ENCODE measurements at places on chromosomes 5 and 9.
A peak's percentile ranks its signal among the peaks of the same experiment; 100 is the strongest.

- peak; percentile 77 for DNase-seq
Measured at GRCh38 chr9:214648-215493, at the start of gene DOCK8. Gene DOCK8, plus strand, starts transcription at chr9:214865. Its CDS starts 112 bp downstream, at chr9:214977.

DNA sequence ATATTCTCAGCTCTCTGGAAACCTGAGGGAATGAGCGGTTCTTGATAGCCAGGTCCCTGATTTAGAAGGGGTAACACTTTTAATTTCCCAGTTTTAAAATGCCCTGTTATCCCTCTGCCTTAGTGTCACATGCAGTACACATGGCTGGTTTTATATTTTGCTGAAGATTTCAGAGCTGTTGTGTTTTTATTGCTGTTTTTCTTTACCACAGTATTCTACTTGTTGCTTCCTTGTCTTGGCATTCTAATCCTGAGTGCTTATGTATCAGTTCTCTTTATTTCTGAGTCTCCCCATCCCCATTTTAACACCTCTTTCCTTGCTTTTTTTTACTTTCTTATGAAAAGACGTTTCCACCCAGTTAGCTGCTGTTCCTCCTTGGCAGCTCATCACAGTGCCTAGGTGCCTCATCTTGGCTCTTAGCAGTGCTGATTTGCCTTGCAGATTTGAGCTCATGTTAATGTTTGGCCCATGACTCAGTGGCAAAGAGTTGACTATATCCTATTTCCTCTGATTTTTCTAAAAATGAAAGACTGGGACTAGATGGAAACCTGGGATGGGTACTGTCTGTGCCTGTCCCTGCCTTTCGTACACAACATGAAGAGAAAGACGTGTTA lies 3.7 kb downstream of the MTRR start:
- DNase-seq: no peak

DNA sequence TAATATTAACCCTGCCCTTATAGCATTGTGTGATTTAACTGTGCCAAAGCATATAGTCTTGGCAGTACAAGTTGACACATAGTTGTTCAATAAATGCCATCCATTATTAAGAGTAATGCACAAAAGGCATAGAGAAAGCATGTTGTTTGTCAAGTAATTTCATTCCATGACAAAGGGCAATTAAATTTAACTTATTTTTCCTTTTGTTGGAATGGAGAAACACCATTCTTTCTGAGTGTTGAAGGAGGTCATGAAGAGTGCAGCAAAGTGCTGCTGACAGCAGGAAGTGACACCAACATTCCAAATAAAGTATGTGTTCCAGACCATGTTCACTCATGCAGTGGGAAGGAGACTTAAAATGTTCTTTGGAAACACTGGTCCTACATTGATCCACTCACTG lies 29.1 kb downstream of the ANKDD1B start:
- DNase-seq: no peak

- DNase-seq: no peak
Measured at GRCh38 chr9:91026266-91026665, 224.6 kb downstream of the SYK start.

DNA sequence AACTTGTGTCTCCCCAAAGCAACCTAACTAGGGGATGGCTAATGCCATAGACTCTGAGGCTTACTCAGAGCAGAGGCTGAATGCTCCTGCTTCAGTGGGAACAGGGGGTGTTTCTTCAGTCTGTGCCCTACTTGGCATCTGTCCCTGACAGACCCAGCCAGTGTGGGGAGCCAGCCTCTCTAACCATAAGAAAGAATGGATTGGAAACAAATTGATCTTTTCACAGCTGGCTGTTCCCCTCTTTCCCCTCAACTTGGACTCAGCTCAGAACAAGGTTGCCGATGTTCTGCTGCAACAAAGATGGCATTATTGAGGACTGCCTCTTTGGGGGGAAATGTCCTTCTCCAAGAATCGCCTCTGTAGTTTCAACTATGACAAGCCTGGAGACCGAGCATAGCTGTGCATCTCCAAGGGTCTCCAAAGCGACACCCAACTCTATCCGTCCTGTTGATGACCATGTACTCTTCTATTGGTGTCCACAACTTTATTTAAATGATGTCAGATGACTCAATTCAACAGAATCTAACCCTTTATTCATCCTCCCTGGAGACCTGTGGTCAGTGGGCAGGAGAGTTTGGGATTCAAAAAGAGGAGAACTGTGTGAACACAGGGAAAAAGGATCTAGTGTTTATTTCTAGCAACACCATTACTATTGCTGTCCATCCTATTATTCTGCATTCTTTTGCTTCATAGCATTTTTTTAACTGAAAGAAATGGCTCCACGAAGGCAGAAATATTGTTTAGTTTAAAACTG lies 24.7 kb upstream of the TNC start:
- DNase-seq: no peak

DNA sequence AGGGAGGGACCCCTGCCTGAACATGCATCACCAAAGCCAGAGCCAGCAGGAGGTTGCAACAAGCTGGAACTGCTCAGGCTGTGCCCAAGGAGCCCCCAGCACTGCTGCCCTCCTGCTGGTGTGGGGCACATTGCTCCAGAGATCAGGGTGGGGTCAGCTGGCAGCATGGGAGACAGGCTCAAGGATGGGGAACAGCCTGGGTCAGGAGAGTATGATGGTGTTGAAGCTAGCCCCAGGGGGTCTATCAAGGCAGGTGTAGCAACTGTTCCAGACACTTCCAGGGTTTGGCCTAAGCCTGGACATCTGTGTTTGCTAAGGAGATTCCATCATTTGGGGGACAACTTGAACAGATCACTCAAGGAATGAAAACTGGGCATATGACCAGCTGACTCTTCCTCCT lies 133.1 kb downstream of the ATPSCKMT start:
- DNase-seq: no peak

GRCh38 chr5:1096838-1097237 lies 15.0 kb downstream of the SLC12A7 start:
- no peak for DNase-seq

- no peak for DNase-seq
Measured at GRCh38 chr9:33751536-33752129, 43.7 kb upstream of the PRSS3 start.
